ENCODE measurements at places on chromosomes 12 and 14.
A peak's percentile ranks its signal among the peaks of the same experiment; 100 is the strongest.

- no peak for DNase-seq
Observed at GRCh38 chr14:56855891-56856461, 45.7 kb upstream of the OTX2 start.

GRCh38 chr12:48075832-48076231, 30.0 kb downstream of the SENP1 start:
- DNase-seq = no peak

GRCh38 chr12:119306593-119306992, 27.9 kb upstream of the CCDC60 start:
- no peak for DNase-seq

GRCh38 chr14:24706351-24706750, 72.4 kb upstream of the GZMB start:
- no peak for DNase-seq

DNA sequence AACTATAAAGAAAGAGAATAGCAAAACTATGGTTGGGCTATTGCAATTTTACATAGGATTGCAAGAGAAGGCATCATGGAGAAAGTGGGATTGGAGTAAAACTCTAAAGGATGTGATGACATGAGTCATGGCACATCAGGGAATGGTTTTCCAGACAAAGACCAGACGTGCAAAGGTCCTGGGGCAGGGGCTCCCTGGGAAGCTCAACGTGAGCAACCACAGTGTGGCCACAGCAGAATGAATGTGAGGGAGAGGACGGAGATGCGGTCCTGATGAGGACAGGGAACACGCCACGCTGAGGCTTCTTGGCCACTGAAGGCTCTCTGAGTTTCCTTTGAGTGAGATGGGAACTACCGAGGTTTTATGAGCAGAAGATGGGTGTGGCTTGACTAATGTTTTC, 38.2 kb downstream of the FZD10 start:
- DNase-seq = no peak

- no peak for DNase-seq
Observed at GRCh38 chr12:24455811-24456210, 493.1 kb downstream of the BCAT1 start.

- no peak for DNase-seq
Observed at GRCh38 chr14:56608689-56609088, 29.1 kb downstream of the TMEM260 start.

DNA sequence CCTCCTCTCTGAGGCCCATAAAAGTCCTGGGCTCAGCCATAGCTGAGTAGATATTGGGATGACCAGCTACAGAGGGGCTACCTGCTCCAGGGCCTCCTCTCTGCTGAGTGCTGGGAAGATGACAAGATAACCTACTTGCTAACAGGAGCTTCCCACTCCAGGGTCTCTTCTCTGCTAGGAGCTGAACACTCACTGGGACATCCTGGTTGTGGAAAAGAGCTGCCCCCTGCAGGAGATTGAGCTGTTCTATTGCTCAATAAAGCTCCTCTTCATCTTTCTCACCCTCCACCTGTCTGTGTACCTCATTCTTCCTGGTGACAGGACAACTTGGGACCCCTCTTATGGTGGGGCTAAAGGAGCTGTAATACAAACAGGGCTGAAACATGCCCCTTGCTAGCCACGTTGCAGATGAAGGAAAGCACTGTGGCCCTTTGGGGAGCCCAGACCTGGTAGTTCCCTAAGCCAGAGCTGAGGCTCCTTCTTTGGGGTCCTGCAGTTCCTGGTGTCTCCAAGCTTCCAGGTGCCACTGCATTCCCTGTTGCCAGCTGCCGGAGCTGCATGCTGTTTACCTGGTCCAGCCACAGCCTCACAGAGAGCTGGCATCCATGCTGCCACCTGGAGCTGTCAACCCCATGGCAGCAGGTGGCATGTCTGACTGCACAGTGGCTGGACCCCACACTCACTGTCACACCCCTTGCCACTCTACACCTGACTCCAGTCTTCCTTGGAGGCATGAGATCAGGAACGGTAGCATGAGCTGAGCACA, 598.5 kb upstream of the LMO3 start:
- no peak for DNase-seq

DNA sequence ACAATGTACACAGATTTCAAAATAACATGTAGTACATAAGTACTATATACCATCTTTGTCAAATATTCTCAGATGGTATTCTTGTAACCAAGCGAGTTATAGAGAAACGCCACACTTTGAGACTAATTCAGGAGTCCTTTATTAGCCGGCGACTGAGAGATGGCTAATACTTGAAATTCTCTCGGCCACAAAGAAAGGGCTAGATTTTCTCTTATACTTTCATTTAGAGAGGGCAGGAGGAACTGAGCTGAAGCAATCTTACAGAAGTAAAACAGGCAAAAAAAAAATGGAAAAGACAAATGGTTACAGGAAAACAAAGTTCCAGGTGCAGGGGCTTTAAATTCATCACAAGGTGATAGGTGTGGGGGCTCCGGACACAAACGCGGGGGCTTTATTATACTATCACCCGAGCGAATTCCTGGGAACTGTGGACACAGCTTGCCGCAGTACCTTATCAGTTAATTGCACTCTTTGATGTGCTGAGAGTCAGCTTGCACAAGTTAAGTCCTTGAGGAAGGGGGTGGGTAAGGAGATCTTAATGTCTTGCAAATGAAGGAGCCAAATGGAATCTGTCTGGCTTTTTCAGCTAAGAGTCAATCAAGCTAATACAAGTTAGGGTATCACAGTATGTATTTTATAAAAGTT, 382.3 kb downstream of the KCNH5 start:
- no peak for DNase-seq

DNA sequence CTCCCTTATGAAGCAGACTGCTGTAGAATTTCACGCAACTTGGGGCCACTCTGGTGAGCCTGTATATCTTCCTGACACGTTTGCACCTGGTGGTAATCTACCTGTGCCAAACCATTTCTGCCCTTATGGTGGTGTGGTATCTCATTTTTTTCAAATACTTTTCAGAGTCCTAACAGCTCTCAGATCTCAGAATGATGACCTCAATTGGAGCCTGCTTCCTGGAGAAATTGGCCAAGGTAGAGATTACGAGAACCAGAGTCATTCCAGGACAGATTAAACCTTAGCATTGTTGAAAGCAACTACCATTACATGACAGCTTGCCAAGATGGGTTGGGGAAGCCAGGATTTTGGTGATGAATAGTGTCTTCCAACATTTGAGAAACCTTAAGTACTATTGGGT, 48.2 kb downstream of the CPSF6 start:
- no peak for DNase-seq

DNA sequence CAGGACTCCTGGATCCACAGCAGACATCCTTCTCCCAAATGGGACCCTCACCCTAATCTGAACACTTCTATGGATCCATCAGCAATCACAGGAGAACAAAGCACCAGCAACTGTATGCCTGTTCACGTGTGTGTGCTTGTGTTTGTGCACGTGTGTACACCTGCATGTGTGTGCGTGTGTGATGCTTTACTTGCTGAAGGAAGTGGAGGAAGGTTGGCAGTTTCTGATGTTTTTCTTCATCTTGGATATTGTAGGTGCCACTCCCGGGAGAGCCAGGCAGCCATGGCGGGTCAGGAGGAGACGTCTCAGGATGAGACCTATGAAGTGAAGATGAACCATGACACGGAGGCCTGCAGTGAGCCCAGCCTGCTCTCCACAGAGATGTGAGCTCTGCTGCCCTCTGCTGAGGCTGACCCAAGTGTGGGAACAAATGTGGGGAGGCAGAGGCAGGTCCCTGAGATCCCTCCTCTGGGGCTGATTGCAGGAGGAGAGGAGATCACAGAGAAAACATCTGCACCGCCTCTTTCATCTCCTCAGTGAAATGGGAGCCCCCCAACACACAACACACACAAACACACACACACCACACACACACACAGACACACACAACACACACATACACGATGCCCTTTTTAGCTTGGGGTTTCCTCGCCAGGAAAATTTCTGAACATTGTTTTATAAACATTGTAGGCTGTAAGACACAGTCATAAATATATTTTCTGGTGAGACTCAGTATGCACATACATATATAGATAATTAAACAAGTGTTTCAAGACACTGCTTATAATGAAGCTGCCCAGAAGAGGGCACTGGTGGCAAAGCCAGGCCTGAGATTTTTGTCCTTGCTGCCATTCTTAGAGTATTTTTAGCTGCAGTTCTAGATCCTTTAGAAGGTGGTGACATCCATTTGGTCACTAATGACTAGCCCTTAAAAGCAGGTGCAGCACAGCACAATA, 112.2 kb upstream of the FKBP4 start:
- DNase-seq = peak; percentile 52

GRCh38 chr14:57735276-57735675, 130.6 kb downstream of the SLC35F4 start:
- DNase-seq = no peak

Data from NB4 (cell line).